ENCODE measurements at places on chromosomes 2 and 18. TPM values are rescaled to one million over a fixed set of nuclear protein-coding genes. Genes with fewer than 3 reads are reported as not detected.
A peak's percentile ranks its signal among the peaks of the same experiment; 100 is the strongest.

Gene HNRNPLL
- 62.5 TPM for total RNA-seq

Gene CCNT2
- total RNA-seq, result 29.7 TPM

Gene CNGA3
- total RNA-seq, result not detected

Gene ANO7
- 0.59 TPM for total RNA-seq

Gene NEU4
- total RNA-seq, result 1.1 TPM

DNA sequence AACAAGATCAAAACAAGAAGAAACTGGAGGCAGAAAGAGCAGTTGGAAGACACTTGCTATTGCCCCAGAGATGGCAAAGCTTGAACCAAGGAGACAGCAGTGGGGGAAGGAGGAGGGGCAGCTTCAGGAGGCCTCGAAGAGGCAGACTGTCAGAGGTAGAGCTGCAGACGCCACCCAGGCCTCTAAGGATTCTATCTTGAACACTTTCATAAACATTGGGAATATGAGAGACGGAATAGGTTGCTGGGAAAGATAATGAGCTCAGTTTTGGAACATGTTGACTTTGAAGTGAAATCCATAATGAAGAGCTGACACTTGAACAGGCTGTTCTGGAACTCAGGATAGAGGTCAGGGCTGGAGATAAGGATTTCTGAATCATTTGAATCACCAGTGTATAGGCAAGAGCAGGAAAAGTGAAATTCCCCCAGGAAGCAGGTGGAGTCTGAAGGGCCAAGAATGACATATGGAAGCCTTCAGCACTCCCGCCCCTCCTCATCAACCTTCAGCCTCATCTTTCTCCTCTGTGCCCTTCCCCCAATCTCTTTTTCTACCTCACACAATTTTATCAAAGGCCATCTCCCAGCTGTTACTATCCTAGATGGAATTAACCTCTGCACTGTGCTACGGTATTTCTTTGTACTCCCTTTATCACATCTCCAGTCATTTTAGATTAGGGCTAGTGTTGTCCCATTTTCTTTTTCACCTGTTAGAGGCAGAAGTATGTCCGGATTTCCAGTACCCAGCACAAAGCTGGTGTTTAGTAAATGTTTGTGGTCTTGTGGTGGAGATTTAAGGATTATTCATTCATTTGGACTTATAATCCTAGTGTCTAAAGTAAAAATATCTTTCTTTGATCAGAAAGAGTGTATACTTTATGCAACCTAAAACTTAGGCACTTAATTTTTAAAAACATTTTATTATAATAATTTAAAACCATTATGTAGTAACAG lies 47.5 kb upstream of the RTN4 start:
- H3K27me3 ChIP-seq, result no peaks in the 10 kb centered on the region
- no peak overlapping the region for H3K4me3 ChIP-seq
- H3K27ac ChIP-seq, result peak overlapping the region; percentile 15
- no peaks in the 10 kb centered on the region for H3K36me3 ChIP-seq
- DNase-seq, result no peak
- peaks cover 52% of the 10 kb centered on the region for H3K4me1 ChIP-seq

- no peaks in the 10 kb centered on the region for H3K27me3 ChIP-seq
- peak overlapping the region; percentile 86 for H3K27ac ChIP-seq
- peaks cover 29% of the 10 kb centered on the region for H3K4me1 ChIP-seq
- H3K36me3 ChIP-seq, result no peaks in the 10 kb centered on the region
Observed at GRCh38 chr2:23532391-23533337, 147.7 kb downstream of the KLHL29 start.

- no peak for DNase-seq
- H3K4me3 ChIP-seq, result no peak overlapping the region
- H3K36me3 ChIP-seq, result peaks cover 85% of the 10 kb centered on the region
- H3K27ac ChIP-seq, result no peak overlapping the region
Observed at GRCh38 chr2:238030422-238031155, 30.2 kb upstream of the SCLY start.

DNA sequence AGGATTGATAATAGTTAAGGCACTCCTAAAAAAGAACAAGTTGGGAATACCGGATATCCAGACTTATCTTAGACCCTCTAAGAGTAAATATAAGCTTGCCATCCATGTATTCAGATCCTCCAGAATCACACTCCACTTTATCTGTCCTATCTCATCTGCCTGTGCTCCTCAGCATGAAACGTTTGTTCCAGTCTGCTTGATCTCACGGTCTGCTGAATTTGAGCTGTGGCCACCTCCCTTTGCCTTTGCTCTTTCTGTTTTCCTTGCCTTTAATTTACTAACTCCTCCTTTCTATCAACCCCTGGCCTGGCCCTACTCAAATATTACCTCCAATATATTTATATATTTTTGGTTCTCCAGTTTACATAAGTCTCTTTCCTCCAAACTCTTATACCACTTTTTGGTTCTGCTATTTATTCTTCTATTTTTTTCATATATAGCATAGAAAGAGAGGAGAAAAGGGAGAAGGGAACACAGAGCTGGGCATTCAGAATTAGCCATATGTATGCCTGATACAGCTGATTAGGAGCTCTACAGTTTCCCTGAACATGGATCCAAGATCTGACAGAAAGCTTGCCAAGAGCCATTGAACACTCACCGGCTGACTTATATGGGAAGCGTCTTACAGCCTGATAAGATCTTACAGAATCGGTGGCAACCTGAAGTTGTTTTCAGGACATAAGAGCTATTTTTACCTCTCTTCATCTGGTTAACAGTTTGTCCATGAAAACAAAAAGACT lies 21.8 kb upstream of the DNAJC27 start:
- no peak overlapping the region for H3K4me3 ChIP-seq
- no peaks in the 10 kb centered on the region for H3K36me3 ChIP-seq
- H3K4me1 ChIP-seq, result no peaks in the 10 kb centered on the region
- no peak for DNase-seq

GRCh38 chr2:210954386-210954907 lies 398.0 kb downstream of the CPS1 start:
- no peak overlapping the region for H3K27ac ChIP-seq

DNA sequence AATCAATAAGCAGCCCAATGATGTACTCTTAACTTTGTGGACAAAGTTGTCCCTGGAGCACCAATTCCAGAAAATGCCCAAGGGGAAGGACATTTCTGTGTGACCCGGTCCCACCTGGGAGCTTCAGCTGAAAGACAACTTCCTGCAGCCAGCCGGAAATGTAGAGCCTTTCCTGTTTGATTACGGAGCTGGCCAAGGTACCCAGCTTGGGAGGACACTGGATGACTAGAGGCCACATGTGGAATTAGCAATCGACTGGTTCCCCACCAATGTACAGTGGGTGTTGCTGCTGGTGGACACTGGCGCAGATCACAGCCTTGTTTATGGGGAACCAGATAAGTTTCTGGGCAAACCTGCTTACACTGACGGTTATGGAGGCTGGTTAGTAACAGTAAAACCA lies 53.0 kb upstream of the ZC3H15 start:
- H3K36me3 ChIP-seq, result peaks cover 40% of the 10 kb centered on the region
- H3K27ac ChIP-seq, result no peak overlapping the region
- H3K27me3 ChIP-seq, result no peaks in the 10 kb centered on the region
- H3K4me3 ChIP-seq, result no peak overlapping the region
- H3K4me1 ChIP-seq, result no peaks in the 10 kb centered on the region

- H3K27ac ChIP-seq, result no peak overlapping the region
- no peak overlapping the region for H3K4me3 ChIP-seq
- no peak for DNase-seq
- peaks cover 6% of the 10 kb centered on the region for H3K4me1 ChIP-seq
Observed at GRCh38 chr2:29755829-29756228, 165.6 kb downstream of the ALK start.

- no peaks in the 10 kb centered on the region for H3K36me3 ChIP-seq
- H3K27me3 ChIP-seq, result no peaks in the 10 kb centered on the region
- no peak overlapping the region for H3K4me3 ChIP-seq
- DNase-seq, result no peak
- H3K27ac ChIP-seq, result no peak overlapping the region
Observed at GRCh38 chr2:18477293-18477692, 83.2 kb downstream of the RDH14 start.

- no peak overlapping the region for H3K27ac ChIP-seq
- no peak overlapping the region for H3K4me3 ChIP-seq
- H3K4me1 ChIP-seq, result no peaks in the 10 kb centered on the region
- DNase-seq, result no peak
Observed at GRCh38 chr2:129759472-129760010, 219.9 kb upstream of the RAB6C start.

- H3K36me3 ChIP-seq, result no peaks in the 10 kb centered on the region
- DNase-seq, result no peak
- H3K27ac ChIP-seq, result no peak overlapping the region
- H3K4me1 ChIP-seq, result no peaks in the 10 kb centered on the region
Observed at GRCh38 chr18:21672521-21673267, 31.9 kb downstream of the ABHD3 start.
